ENCODE measurements at places on chromosomes 2 and 18.

DNA sequence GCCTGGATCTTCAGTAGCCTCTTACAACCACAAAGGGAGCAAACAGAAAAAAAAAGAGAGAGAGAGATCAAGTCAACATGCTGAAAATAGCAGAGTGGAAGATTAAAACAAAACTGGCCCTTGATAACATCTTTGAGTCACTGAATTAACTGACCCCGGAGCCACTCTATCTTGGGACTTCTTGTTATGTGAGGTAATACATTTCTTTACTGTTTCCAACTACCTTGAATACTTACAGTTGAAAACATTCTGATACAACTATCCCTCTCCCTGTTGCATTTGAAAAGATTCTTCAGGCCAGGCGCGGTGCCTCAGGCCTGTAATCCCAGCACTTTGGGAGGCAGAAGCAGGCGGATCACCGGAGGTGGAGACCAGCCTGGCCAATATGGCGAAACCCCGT is 208.1 kb downstream of the MEMO1 start:
- DNase-seq: no peak

DNA sequence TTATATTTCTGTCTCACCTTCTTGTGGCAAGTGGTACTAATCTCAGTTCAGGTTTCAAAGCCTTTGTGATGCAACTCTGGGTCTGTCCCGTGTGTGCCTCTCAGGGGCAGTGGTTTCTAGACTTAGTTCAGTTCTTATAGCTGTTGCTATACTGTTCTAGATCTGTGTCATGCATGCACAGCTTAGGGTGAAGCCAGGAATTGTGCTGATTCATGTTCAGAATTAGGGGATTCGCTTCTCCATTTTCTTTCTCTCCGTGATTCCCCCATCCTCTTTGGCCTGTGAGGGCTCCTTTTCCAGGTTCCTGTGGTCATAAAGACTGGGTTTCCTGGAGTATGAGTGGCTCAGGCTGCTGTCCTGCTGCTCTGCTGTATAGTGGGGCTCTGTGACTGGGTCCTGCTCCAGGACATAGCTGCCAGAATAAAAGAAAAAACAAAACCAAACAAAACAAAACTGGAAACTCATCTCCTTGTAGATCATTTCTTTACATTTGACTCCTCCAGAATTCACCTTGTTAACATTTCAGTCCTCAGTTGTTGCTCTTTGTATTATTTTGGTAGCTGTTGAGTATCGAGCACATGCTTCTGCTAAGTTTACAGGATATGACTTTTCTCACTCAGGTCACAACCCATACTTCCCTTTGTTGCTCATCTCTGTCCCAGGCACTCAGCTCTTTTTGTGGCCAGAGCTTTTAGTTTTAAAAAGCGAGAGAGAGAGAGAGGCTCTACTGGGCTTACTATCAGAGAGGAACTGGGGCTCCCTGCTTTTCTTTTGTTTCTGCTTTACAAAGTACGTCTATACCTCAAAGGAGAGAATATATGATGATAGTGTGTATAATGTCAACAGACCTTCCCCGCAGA is 34.2 kb downstream of the CERS6 start:
- peak; percentile 90 for DNase-seq

DNA sequence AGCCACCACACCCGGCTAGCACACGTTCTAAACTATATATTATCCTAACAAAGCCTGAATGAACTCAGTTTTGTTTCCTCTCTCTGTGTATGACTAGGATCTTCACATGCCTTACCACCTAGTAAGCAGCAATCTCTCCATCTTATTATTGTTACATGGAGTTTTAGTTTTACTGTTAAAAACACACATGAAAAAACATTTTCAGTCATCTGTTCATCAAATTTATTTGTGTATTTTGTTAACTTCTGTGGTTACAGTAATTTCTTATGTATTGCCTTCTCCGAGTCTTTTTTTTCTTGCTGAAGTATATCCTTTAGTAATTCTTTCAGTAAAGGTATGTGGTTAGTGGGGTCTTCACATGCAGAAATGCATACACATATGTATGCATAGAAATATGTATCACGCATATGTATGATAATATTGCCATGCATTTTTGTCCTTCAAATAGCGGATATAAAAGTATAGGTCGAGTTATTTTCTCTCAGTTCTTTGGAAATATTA is 31.4 kb downstream of the ANO7 start:
- no peak for DNase-seq

GRCh38 chr2:97849881-97850528 is 136.6 kb downstream of the ZAP70 start:
- DNase-seq: peak; percentile 31

- peak; percentile 41 for DNase-seq
Measured at GRCh38 chr2:195531754-195532153, 125.3 kb upstream of the SLC39A10 start.

DNA sequence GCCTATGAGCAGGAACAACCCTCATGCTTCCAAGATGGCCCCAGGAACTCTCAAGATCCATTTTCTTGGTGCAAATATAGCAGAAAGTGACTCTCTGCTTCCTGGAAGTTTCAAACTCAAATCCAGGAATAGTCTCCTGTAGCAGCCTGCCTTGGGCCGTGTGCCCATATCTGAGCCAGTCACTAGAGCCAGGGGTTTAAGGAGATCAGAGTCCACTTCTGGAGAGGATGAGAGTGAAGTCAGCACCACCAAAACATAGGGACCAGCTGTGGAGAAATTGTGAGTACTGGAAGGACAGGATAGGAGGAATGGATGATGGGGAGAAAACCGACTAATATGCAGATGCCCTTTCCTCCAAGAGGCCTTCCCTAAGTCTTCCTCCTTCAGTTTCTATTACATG is 33.2 kb downstream of the PSD4 start:
- DNase-seq: no peak

GRCh38 chr2:38866773-38867443 is 8.8 kb downstream of the DHX57 start:
- no peak for DNase-seq

DNA sequence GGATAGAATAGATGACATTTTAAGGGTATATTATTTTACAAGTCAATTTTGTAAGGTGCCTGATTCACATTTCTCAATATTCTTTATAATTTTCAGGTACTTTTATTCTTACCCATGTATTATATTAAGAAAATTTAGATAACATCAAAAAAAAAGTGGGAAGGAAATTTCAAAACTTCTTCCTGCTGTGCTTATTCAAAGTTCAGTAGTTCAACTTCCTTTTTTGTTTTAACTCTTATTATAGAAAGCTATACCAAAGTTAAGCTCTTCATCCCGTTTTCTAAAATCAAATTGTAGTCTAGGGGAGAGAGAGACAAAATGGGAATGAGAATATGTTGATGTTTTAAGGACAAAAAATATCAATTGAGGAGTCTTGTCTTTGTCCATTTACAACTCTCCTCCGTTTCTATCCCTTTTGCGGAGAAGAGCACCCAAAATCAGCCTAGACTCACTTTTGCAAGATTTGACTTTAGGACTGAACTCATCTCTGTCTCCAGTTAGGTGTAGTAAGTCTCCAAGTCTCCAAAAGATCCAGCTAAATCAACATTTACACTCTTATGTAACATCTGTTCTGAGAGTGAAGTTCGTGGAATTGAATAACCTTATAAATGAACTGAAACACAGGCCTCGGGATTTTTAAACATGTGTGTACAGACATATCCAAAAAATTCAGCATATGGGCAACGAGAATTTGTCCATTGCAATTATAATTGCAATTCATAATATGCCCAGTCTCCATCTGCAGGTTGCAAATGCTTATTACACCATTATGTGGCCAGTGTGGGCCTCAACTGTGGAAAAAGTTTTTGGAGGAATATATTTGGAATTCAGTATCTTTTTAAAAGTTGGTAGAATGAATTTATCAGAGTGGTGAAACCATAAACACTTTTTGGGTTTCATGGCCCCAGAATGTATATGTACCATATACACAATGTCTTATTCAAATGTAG is 23.9 kb downstream of the FAM124B start:
- DNase-seq: no peak

DNA sequence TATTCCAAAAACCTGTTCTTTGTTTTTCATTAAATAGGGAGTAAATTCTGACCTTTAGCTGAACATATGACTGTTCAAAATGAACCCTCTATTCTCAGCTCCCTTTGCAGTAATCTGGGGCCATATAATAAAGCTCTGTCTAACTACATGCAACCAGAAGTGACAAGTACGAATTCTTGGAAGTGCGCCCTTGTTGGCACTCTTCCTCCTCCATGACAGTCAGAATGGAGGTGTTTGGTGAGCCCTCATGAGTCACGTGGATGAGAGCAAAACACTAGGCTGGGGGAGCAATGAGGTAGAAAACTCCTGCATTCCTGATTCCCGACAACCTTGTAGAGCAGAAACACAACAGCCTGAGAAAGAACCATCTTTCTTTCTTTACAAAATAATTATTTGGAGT is 552.9 kb downstream of the FBXO15 start:
- DNase-seq: peak; percentile 40

- DNase-seq: peak; percentile 17
Measured at GRCh38 chr18:12254136-12254819, at the start of gene CIDEA. TSS of gene CIDEA (plus strand) at chr18:12254361. CDS start at chr18:12254384, 23 bp downstream.

DNA sequence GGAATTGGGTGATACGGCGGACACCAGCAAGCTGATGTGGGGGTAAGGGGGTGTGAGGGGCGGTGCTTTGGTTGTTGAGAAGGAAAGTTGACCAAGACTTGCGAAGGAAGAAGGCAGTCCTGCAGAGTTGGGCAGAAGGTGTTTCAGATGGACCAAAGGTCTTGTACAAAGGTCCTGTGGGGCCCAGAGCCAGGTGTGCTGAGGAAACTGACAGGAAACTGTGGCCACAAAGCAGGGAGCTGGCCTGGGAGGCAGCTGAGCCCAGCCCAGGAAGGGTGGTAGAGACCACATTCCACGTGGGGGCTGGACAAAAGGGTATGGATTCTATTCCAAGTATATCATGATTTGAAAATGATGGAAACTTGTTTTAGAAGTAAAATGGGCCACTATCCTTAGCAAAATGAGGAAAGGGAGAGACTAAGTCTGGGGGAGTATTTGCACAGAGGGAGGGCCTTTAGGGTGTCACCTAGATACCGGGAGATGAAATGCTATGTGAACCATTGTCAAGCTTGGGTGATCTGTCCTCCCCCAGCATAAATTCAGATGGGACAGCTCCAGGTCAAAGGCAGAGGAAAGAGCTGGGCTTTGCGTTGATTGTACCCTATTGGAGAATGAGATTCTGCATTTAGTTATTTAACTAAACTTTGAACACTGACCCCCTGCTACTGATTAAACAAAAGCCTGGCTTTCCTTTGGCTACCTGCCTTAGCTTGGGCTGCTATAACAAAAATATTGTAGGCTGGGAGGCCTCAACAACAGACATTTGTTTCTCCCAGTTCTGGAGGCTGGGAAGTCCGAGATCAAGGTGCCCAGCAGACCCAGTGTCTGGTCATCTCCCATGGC is 4.3 kb upstream of the EDAR start:
- no peak for DNase-seq

- no peak for DNase-seq
Measured at GRCh38 chr2:120673571-120674061, 62.1 kb upstream of the GLI2 start.

GRCh38 chr2:15412779-15413178 is 148.4 kb downstream of the NBAS start:
- DNase-seq: peak; percentile 16

- DNase-seq: peak; percentile 83
Measured at GRCh38 chr2:51919395-51919794, 887.5 kb upstream of the NRXN1 start.

GRCh38 chr18:58344861-58345463 is 283.9 kb downstream of the ALPK2 start:
- no peak for DNase-seq

DNA sequence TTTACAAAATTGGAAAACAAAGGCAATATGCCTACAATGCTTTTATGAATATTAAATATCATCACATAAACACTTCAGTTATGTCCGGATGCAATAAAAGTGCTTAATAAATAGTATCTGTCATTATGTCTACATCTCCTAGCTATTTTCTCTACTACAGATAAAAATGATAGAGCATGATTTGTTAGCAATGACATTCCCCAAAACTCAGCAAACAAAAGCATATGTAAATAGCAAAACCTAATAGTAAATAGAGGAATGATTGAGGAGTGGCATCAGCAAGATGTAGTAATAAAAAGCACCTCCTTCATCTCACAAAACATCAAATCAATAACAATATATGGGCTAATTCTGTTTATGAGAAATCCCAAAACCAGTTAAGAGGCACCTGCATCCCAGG is 46.5 kb upstream of the COL5A2 start:
- DNase-seq: no peak

GRCh38 chr18:42155024-42155423 is 200.0 kb downstream of the PIK3C3 start:
- no peak for DNase-seq

DNA sequence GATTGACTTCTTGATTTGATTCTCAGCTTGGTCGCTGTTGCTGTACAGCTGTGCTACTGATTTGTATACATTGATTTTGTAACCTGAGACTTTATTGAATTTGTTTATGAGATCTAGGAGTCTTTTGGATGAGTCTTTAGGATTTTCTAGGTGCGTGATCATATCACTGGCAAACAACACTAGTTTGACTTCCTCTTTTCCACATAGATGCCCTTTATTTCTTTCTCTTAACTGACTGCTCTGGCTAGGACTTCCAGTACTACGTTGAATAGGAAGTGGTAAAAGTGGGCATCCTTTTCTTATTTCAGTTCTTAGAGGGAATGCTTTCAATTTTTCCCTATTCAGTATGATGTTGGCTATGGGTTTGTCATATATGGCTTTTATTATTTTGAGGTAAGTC is 101.3 kb downstream of the OSBPL1A start:
- DNase-seq: no peak

- no peak for DNase-seq
Measured at GRCh38 chr2:231000211-231000904, 4.4 kb downstream of the SPATA3 start.

DNA sequence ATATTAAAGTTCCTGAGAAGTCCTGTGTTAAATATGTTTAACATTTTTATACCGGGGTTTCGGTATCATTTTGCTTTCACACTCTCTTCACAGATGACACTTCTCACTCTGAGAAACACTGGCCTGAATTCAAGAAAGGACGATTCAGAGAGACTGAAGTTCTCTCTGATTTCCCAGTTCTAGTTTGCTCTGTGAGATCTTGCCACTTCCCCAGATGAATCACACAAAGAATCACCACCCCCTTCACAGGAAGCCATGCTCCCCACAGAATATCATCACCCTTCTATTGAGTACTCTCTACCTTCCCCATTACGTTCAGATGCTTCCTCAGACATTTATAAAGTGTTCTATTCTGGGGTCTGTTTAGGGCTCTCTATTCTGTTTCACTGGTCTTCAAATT is 16.1 kb upstream of the CD207 start:
- DNase-seq: peak; percentile 28

GRCh38 chr2:232338759-232339106 is 39.8 kb upstream of the ALPP start:
- DNase-seq: no peak

DNA sequence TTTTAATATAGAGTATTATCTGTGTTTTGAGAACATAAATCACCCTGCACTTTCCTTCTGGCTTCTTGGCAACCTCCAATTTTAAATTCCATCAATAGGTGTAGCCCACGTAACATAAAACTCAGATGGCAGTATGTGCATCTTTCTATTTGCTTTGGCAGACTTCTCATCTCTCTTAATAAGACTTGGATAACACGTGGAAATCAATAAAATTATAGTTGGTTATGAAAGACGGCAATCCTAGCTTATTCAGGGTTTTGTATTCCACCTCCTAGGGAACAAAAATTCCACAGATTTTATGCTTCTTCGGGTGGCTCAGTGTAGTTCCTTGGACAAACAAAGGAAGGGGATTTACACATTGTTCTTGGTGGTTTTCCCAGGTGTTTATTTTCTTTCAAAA is 299.3 kb downstream of the RND3 start:
- DNase-seq: peak; percentile 25
